Thoracic aorta (tissue), 2 donors: ENCODE measurements at places on chromosomes 7 and 10.

- no peak for DNase-seq
These were observed 60.7 kb downstream of the VCL start for GRCh38 chr10:74058658-74059057.

GRCh38 chr10:45373003-45373575, 927 bp upstream of the ALOX5 start:
- no peak for DNase-seq

DNA sequence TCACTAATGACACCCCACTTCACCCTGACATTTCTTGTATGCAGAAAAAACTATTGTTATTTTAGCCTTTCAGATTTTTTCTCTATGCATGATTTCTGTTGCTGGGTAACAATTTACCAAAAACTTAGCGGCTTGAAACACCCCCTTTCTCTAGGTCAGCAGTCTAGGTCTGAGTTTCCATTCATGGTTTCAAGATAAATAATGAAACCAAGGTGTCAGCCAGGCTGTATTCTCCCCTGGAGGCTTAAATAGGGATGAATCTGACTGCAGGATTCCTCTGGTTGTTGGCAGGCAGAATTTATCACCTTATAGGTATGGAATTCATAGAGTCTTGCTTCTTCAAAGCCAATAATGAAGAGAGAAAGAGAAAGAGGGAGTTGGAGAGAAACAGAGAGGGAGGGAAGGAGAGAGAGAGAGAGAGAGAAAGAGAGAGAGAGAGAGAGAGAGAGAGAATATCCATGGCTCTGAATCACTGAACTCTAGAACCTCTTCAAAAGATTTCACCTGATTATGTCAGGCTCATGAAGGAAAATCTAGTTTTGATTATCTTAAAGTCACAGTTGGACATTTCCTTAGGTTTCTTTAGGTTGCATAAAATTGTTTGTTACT, 1224.6 kb upstream of the LRRTM3 start:
- no peak for DNase-seq

- no peak for DNase-seq
These were observed 848.9 kb downstream of the REEP3 start for GRCh38 chr10:64369885-64370773.

- DNase-seq = no peak
These were observed 271.5 kb upstream of the ZWINT start for GRCh38 chr10:56632537-56632936.

DNA sequence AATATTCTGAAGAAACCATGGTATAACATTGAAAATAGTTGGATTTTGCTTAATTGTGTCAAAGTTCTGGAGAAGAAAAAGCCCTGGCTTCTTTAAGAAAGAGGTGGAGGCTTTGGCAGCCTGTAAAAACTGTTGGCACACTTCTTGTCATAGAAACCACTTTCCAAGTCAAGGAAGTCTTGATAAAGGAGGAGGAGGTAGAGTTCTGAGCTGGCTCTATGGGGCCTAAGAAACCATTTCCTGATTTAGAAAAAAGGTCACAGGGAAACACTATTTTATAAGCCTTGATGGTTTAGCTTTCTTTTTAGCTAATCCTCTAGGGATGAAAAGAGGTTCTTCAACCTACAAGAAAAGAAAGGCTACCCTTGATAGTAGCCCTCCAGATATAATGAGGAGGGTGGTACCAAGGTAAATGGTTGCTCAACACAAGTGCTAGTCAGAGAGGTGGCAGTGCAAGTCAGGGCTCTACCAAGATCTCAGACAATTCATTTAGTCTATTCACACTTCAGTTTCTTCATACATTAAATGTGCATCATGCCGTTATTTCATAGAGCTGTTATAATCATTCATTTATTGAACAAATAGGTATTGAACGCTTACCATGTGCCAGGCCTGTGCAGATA, 346.9 kb downstream of the RNLS start:
- no peak for DNase-seq

GRCh38 chr7:131218727-131219128, 108.9 kb upstream of the MKLN1 start:
- no peak for DNase-seq

GRCh38 chr10:73922864-73923133, 11.9 kb downstream of the PLAU start:
- no peak for DNase-seq

DNA sequence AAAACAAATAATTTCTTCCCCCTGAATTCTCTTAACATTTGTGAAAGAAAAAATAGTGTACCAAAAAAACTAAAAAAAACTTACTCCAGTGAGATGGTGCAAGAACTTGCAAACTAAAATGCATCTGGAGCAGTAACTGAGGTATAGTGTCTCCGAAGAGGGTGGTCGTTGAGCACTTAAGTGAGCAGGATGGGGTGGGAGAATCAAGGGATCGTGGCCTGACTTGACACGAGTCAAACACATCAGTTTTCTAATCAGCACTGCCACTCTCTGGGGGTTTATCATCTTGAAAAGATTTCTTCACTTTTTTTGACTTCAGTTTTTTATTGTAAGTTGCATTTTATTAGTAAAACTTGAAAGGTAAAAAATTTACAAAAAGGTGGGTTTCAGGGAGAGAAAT, 2.5 kb downstream of the ZNF273 start:
- no peak for DNase-seq

GRCh38 chr10:35063837-35064454, 26.2 kb downstream of the CUL2 start:
- no peak for DNase-seq

- no peak for DNase-seq
These were observed 28.7 kb downstream of the CSGALNACT2 start for GRCh38 chr10:43166880-43167497.

DNA sequence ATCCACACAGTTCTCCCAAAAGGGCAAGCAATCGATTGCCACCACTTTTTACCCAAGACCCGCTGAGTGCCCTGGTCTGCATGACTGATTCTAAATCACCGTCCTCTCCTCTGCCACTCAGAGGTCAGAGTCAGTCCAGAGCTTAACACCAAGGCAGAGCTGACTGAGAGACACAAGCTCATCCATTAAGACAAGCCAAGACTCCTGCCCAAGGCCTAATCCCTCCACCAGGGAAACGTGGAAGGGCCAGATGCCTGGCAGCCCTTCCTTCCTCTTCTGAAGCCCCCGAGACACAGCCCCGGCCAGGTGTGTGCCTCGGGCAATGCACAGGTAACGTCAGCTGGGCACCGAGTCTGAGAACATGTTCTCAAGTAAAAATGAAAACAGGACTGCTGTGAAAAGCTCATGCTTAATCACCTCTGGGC, 51.7 kb downstream of the DIP2C start:
- no peak for DNase-seq

- no peak for DNase-seq
These were observed 69.0 kb downstream of the TCF7L2 start for GRCh38 chr10:113019096-113019495.

DNA sequence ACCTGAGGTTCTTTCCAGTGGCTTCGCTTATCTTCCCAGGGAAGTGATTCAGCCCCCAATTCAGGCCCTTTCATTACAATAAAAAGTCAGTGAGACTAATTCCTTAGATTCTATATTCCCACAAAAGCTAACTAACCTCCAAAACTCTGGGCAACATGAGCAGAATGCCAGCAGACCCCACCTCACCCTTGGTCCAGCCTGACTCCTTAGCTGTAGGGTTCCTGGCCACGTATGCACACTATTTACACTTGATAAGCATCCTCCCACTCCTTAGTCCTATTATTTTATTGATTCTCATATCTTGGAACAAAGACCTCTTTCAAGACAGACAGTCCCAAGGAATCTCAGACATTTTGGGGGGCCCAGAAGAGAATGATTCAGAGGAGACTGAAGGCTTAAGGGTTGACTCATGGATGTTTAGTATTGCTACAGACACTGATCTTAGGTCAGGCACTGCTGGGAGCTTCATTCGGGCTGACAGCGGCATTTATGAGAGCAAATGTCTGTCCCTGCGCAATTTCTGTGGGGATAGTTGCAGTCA, 162.6 kb upstream of the GDF10 start:
- no peak for DNase-seq

GRCh38 chr10:60353519-60354258, 36.0 kb downstream of the ANK3 start:
- DNase-seq = no peak

DNA sequence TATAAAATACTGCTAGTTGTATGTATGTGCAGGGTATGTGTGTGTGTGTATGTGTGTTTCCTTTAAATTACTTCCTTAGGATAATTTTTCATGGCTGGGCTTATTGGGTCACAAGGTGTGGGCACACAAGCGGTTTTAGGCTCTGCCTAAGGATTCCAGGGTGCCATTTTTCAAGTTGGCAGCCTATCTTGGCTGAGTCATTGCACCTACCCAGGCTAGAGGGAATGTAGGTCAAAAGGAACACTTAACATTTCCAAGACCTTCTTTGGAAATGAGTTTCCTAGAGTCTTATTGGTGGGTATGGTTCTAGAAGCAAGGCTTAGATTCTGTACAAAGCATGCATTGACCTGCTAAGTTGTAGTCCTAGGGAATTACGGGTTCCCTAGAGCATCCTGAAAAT, 642.1 kb downstream of the LRMDA start:
- DNase-seq = no peak

DNA sequence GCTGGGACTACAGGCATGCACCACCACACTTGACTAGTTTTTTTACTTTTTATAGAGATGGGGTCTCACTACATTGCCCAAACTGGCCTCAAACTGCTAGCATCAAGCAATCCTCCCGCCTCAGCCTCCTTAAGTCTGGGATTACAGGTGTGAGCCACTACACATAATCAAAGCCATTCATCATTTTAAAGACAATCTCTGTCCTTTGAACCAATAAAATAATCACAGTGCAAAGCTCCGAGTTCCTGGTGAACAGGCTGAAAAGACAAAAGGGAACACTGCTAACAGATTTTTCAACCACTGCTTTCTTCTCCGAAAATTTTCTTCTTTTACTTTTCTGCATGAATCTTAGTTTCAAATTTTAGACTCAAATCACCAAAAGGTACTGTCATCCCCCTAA, 58.5 kb downstream of the PARD3 start:
- no peak for DNase-seq

DNA sequence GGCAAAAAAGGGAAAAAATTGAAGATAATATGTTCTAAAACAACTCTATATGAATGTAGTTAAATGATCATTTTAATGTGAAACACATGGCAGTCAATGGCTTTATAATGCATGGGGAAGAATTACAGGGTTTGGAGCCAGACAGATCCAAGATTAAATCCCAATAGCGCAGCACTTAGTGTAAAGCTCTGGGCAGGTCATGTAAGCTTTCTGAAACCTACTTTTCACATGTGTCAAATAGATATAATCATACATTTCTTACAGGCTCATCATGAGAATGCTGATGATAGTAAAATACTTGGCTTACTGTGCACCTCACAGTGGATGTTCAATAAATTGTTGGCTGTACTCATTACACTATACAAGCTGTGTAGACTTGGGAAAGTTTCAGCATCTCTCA, 48.0 kb upstream of the ZNF365 start:
- DNase-seq = no peak

- DNase-seq = no peak
These were observed 85.4 kb upstream of the PLXDC2 start for GRCh38 chr10:19730907-19731217.

DNA sequence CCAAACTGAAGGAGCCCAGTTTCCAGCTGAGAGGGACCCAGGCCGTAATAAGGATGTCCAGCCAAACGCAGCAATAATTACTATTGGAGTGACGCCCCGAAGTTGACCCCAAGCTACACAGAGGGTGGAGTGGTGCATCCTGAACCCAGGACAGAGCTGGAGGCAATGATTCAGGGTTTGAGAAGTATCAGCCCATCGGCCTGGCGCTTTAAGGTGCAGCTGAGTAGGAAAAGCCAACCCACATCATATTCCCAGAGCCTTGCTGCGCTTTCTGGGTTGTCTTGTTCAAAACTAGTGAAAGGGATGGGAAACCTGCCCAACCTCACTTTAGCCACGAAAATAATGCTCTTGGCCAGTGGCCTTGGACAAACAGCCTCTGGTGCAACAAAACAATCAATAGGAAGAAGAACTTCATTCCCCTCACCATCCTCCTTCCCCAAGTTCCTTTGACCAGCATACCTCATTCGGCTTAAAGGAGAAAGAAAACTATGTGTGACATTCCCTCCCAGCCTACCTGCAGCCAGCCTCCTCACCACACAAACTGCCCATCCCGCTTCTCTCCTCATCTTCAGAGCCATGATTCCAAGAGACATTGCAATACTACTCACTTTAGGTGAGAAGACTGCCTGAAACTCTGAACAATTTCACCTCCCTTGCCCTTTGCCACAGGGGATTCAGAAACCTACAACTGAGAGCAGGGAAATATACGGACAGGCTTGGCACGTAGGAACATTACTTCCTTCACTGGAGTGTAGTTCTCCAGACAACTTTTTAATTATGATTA, 217.2 kb upstream of the MKLN1 start:
- DNase-seq = no peak

DNA sequence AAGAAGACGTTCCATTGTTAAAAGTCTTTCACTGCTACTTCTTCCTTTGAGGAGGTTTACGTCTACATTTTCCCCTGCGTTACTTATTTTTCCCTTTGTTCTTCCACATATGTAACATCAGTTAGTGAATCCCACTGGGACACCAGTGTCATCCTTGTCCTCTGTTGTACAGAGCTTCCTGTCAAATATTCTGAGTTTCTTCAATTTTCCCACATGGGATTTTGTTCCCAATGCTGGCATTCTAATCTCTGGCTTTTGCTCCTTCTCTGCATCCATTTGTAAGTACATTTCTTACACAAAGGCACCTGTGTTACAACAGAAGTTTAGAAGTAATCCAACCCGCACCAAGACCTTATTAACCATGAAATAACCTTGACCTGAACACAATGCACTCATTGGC, 627.4 kb upstream of the PFKP start:
- no peak for DNase-seq

- no peak for DNase-seq
These were observed 26.6 kb downstream of the ESYT2 start for GRCh38 chr7:158802535-158803366.

- DNase-seq = no peak
These were observed 23.5 kb downstream of the WDFY4 start for GRCh38 chr10:48708144-48708543.

DNA sequence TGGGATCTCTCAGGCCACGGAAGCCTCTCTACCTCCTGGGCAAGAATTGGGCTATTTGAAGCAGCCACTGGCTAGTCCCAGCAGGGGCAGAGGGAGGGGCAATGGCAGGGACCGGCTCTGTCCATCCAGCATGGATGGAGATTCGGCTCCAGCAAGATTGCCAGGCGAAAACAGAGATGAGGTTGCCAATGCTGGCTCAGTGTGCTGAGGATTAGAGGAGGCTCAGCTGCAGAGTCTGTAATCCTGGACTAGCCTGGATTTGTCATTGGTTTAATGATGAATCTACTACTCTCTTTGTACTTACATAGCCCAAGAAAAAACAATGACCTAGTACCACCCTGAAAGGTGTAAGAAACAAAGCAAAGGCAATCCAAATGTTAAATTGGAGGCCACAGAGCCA, 112.2 kb upstream of the PDCD4 start:
- DNase-seq = no peak
